Upper lobe of left lung (tissue), 6 donors: ENCODE measurements at places on chromosomes 6 and 20. TPM values are rescaled to one million over a fixed set of nuclear protein-coding genes. Genes with fewer than 3 reads are reported as not detected.

DNA sequence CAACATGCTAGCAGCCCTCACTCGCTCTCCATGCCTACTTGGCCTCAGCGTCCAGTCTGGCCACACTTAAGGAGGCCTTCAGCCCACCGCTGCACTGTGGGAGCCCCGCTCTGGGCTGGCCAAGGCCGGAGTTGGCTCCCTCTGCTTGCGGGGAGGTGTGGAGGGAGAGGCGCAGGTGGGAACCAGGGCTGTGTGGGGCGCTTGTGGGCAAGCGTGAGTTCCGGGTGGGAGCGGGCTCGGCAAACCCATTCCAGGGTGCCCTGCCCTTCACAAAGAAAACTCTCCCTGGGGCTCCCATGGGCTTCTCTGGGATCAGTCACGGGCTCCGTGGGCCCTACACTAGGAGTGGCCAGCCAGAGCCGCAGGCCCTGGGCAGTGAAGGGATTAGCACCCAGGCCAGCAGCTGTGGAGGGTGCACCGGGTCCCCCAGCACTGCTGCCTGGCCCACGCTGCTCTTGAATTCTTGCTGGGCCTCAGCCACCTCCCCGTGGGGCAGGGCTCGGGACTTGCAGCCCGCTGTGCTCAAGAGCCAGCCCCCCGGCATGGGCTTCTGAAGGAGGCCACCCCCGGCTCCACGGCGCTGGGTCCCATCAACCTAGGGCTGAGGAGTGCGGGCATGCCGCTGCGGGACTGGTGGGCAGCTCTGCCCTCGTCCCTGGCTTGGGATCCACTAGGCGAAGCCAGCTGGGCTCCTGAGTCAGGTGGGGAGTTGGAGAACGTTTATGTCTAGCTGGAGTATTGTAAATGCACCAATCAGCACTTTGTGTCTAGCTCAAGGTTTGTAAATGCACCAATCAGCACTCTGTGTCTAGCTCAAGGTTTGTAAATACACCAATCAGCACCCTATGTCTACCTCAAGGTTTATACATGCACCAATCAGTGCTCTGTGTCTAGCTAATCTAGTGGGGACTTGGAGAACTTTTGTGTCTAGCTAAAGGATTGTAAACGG is 273.6 kb upstream of the SULF2 start:
- H3K4me1 ChIP-seq: no peaks in the 10 kb centered on the region
- no peak overlapping the region for H3K4me3 ChIP-seq
- H3K27ac ChIP-seq: no peak overlapping the region

GRCh38 chr6:74997646-74998045 is 208.2 kb downstream of the COL12A1 start:
- H3K36me3 ChIP-seq: no peaks in the 10 kb centered on the region
- no peak for DNase-seq
- no peak overlapping the region for H3K27ac ChIP-seq
- no peaks in the 10 kb centered on the region for H3K4me1 ChIP-seq
- H3K4me3 ChIP-seq: no peak overlapping the region

DNA sequence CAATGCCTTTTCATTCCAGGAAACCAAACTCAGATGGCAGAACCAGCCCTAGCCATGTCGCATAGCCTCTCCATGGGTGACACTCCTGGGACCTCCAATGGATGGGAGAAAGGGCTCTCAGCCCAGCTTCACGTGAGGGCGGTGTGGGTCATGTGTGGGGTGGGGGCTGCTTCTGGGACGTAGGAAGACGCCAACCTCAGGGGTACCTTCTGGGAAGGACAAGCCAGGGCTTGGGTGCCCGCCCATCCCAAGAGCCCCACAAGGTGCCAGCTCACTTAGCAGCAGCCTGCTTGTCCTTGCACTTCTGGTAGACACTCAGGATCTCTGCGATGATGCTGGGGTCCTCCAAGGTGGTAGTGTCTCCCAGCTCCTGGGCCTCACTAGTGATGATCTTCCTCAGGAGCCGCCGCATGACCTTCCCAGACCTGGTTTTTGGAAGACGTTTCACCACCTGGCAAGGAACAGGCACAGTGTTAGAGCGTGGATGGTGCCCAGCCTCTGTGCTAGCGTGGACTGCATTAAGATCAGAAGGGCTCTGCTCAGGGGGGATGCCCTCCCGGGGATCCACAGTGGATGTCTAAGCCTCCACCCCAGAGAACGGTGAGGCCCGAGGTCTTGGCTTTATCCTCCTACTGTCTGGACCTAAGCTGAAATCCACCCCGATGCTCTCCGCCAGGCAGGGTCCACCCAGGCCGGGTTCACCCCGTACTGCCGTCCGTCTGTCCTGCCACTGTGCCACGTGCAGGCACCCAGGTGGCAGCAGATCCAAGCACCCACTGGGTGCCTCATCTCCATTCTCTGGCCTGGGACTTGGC is 15.1 kb upstream of the APMAP start:
- no peaks in the 10 kb centered on the region for H3K27me3 ChIP-seq
- no peak overlapping the region for H3K4me3 ChIP-seq
- H3K36me3 ChIP-seq: peaks cover 86% of the 10 kb centered on the region
- peak; percentile 16 for DNase-seq

GPX5 gene
- total RNA-seq: not detected
